ELR (cell line): ENCODE measurements at places on chromosomes 5 and 9.

- peak; percentile 6 for DNase-seq
Observed at GRCh38 chr5:54049144-54049543, 261.2 kb downstream of the ARL15 start.

GRCh38 chr5:54013556-54014194 lies 296.7 kb downstream of the ARL15 start:
- DNase-seq = peak; percentile 90

- peak; percentile 95 for DNase-seq
Observed at GRCh38 chr5:2751592-2752021, at the start of gene IRX2. IRX2 (minus strand) TSS chr5:2751677; CDS start chr5:2751413, 264 bp downstream.

DNA sequence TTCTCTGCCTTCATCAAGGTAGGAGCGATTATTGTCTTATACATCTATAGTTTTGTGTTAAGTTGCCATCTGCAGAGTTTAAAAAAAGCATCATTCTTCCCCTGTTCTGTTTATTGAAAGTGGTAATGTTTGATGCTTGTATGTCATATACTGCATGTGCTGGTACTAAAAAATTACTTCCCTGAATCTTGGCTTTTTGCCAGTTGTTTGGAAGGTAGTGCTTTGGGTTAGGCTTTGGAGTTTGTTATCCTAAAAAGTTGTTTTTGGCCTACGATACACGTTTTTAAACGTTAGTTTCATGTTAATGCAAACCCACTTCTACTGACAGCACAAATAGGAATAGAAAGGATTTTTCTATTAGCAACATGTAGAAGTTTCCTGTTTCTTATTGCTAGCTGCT lies 158.3 kb downstream of the GIN1 start:
- no peak for DNase-seq

- DNase-seq = no peak
Observed at GRCh38 chr5:80885396-80886000, 74.7 kb upstream of the RASGRF2 start.
